ENCODE measurements at places on chromosomes 6 and 20. TPM values are rescaled to one million over a fixed set of nuclear protein-coding genes. Genes with fewer than 3 reads are reported as not detected.

Gene HLA-DPA1
- 16.3 TPM for total RNA-seq

DNA sequence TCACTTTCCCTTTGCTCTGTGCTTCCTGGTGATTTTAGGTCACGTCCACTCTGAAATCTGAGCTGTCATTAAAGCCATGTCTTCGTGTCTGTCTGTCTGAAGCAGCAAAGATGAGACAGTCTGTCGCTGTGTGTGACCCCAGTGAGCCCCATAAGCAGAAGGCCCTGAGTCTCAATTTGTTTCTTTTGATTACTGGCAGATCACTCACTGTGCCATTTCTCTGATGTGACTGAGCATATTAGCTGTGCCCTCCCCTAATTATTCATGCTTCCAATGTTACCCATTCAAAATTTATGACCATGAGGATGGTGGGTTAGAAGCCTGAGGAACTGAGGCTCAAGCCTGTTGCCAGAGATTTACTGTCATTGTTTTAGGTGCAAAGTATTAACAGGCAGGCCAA is 117.6 kb downstream of the PLCB1 start:
- H3K27me3 ChIP-seq = no peaks in the 10 kb centered on the region
- no peak for DNase-seq

DNA sequence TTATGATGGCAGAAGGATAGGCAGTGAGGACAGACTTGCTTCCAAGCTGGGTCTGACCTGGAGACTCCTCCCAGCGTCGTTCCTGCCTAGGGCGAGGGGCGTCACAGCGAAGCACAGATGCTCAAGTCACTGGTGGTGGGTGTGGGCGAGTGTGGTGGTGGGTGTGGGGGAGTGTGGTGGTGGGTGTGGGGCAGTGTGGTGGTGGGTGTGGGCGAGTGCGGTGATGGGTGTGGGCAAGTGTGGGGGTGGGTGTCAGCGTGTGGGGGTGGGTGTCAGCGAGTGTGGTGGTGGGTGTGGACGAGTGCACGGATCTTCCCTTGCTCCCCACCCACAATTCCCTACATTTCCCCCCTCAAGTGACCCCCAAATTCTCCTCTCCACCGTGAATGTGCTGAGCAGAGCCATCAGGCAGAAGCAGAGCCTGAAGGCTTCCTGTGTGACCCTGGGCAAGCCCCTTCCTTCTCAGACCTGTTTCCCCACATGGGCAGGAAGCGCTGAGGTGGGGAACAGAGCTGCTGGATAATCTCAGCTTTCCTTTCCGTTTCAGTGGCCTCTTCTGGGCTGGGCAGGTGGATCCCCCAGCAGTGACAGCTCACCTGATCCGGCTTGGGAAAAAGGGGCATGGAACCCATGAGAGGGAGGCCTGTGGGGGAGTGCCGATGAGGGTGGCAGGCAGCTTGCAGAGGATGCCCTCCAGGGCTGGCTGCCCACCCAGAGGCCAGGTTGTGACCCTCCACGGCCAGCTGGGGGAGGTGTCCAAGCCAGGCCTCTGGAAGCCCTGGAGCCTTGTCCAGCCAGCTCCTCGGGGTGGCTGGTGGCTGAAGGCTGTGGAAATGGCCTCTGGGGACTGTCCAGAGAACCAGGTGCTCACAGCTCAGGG is 42.9 kb downstream of the RSPO4 start:
- DNase-seq = no peak
- H3K36me3 ChIP-seq = no peaks in the 10 kb centered on the region
- H3K4me1 ChIP-seq = peaks cover 5% of the 10 kb centered on the region
- peaks cover 42% of the 10 kb centered on the region for H3K27me3 ChIP-seq
- H3K27ac ChIP-seq = no peak overlapping the region

Gene EFCAB8
- 0.27 TPM for total RNA-seq

- H3K4me1 ChIP-seq = peaks cover 78% of the 10 kb centered on the region
- no peak for DNase-seq
- H3K27me3 ChIP-seq = no peaks in the 10 kb centered on the region
- H3K36me3 ChIP-seq = peaks cover 40% of the 10 kb centered on the region
Measured at GRCh38 chr6:53336070-53336469, 12.7 kb downstream of the ELOVL5 start.

Gene SEMG1
- total RNA-seq = not detected

- DNase-seq = no peak
- H3K4me3 ChIP-seq = no peak overlapping the region
- H3K27me3 ChIP-seq = no peaks in the 10 kb centered on the region
- no peaks in the 10 kb centered on the region for H3K4me1 ChIP-seq
Measured at GRCh38 chr20:47867831-47868230, 82.5 kb upstream of the SULF2 start.

Data from activated naive CD8-positive, alpha-beta T cell treated with anti-CD3 and anti-CD28 coated beads for 36 hours (primary cell).